Airway epithelial cell (primary cell): ENCODE measurements at places on chromosomes 1 and 21. TPM values are rescaled to one million over a fixed set of nuclear protein-coding genes. Genes with fewer than 3 reads are reported as not detected.

The OR2T2 gene
- total RNA-seq = not detected in 2 replicates

The OR2T29 gene
- not detected in 2 replicates for total RNA-seq

The NT5C1A gene
- total RNA-seq = not detected in 2 replicates

The FAM131C gene
- 2.0 and 3.5 TPM in 2 replicates for total RNA-seq

The KLHDC7A gene
- total RNA-seq = 0.05 and 0.07 TPM in 2 replicates

The PRSS38 gene
- not detected in 2 replicates for total RNA-seq

The PLA2G5 gene
- not detected in 2 replicates for total RNA-seq

The IFNLR1 gene
- total RNA-seq = 3.4 and 8.0 TPM in 2 replicates

The CFAP107 gene
- total RNA-seq = not detected in 2 replicates

The VTCN1 gene
- 0.35 and 0.84 TPM in 2 replicates for total RNA-seq

The NBPF10 gene
- 0.09 and 0.28 TPM in 2 replicates for total RNA-seq

The OR14K1 gene
- not detected in 2 replicates for total RNA-seq

The NUP210L gene
- total RNA-seq = not detected in 2 replicates

The DNAI4 gene
- 1.3 and 1.9 TPM in 2 replicates for total RNA-seq

The IL20 gene
- total RNA-seq = not detected in 2 replicates

The RGS8 gene
- not detected in 2 replicates for total RNA-seq

The TRIM33 gene
- total RNA-seq = 19.4 and 20.4 TPM in 2 replicates

The KCTD3 gene
- 21.8 and 25.3 TPM in 2 replicates for total RNA-seq

The THEM5 gene
- total RNA-seq = 0.99 and 2.3 TPM in 2 replicates

The SESN2 gene
- total RNA-seq = 21.8 and 26.8 TPM in 2 replicates

The ADORA3 gene
- total RNA-seq = not detected in 2 replicates

The DCST1 gene
- not detected in 2 replicates for total RNA-seq
